ENCODE measurements at places on chromosomes 5 and 9. TPM values are rescaled to one million over a fixed set of nuclear protein-coding genes. Genes with fewer than 3 reads are reported as not detected.

AHRR gene
- total RNA-seq, result 47.7 TPM

TAF1L gene
- total RNA-seq, result not detected

TSSK1B gene
- 0.26 TPM for total RNA-seq

BARX1 gene
- total RNA-seq, result not detected

PCDHB8 gene
- not detected for total RNA-seq

SIMC1 gene
- 14.1 TPM for total RNA-seq

IARS1 gene
- total RNA-seq, result 63.4 TPM

RNF14 gene
- total RNA-seq, result 33.7 TPM

MARCHF11 gene
- not detected for total RNA-seq

SPINK13 gene
- total RNA-seq, result not detected

MZB1 gene
- total RNA-seq, result not detected

PRDM9 gene
- total RNA-seq, result not detected

OR1Q1 gene
- not detected for total RNA-seq

PCDHGA2 gene
- 0.39 TPM for total RNA-seq

TMOD1 gene
- total RNA-seq, result 1.5 TPM

PCDHA12 gene
- under 0.01 TPM for total RNA-seq

PCDHA7 gene
- total RNA-seq, result under 0.01 TPM

DNAI1 gene
- not detected for total RNA-seq

ECM2 gene
- total RNA-seq, result 2.2 TPM

PLAC8L1 gene
- not detected for total RNA-seq

CTXN3 gene
- not detected for total RNA-seq

KYAT1 gene
- 15.1 TPM for total RNA-seq

UBE2QL1 gene
- total RNA-seq, result not detected

PCDHGB7 gene
- total RNA-seq, result 23.6 TPM

CDKN2B gene
- total RNA-seq, result 1.2 TPM

BARHL1 gene
- total RNA-seq, result not detected

SLU7 gene
- total RNA-seq, result 77.3 TPM

HRCT1 gene
- total RNA-seq, result 3.4 TPM

SYK gene
- 0.16 TPM for total RNA-seq

IL31RA gene
- total RNA-seq, result 6.1 TPM

FBXO4 gene
- 5.1 TPM for total RNA-seq
